ENCODE measurements at places on chromosomes 6 and 20.

DNA sequence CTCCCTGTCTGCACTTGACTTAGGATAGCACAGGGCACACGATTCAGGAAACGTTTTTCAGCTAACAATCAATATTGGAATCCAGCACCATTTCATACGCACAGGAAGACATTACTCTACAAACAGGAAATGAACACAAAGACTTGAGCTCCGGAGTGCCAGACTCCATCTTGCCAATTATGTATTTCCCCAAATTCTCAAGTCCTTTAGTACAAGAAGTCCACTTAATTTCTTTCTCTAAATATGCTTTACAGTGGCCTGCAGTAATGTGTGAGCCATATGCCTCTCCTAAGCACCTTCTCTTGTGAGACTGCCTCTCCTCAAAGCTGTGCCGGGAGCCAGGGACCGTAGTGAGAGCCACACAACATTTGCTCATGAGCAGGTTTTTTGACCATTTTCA, 168.2 kb downstream of the THBS2 start:
- DNase-seq = no peak

GRCh38 chr6:170163405-170164170, 127.3 kb downstream of the DLL1 start:
- no peak for DNase-seq

DNA sequence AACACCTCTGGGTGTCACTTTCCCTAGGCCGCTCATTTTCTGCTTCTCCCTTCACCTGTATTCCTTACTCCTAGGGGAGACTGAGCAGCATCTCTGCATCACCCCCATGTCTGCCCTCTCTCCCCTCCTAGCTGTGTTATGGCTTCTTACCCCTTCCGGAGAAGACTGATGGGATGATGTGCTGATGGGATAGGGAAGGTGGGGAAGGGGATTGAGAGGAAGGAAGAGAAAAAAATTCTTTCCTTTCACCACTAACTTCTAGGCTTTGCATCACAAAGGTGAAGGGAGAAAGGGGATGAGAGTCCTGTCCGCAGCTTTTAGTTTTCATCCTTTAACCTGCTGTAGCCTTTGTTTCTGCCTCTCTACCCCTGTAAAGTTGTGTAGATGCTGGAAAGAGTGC, 26.7 kb downstream of the AKAP7 start:
- no peak for DNase-seq

GRCh38 chr6:124420116-124420840, 542.0 kb upstream of the RNF217 start:
- DNase-seq = no peak

GRCh38 chr6:1868561-1869261, 259.0 kb downstream of the FOXC1 start:
- no peak for DNase-seq

DNA sequence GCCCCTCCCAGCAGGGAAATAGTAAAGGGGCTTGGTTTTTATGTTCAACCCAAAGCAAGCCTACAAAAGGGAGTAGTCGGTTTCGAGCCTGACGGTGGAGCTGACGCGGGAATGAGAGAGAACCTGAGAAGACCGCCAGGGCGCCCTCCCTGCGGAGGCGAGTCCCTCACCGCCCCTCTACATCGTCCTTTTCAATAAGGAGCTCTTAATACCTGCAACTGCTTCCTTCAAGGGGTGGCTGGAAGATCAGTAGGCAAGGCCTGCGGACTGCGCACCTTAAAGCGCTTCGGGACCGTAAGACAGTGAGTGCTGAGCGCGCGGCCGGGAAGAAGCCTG, 709 bp upstream of the ZNF76 start:
- no peak for DNase-seq

DNA sequence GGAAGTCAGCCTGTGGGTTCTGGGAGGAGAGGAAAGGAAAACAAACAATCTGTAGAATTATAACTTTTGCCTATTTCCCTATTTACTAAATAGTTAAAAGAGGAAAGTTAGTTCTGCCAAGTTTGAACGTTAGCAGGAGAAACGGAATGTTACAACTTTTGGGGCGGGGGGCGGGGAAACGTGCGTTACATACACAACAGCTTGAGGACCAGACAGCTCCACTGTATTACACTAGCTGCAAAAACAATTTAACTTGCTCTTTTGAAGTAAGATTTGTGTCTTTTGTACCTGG, 498 bp upstream of the PRDM1 start:
- no peak for DNase-seq

GRCh38 chr20:48019940-48020339, 234.7 kb upstream of the SULF2 start:
- DNase-seq = no peak

DNA sequence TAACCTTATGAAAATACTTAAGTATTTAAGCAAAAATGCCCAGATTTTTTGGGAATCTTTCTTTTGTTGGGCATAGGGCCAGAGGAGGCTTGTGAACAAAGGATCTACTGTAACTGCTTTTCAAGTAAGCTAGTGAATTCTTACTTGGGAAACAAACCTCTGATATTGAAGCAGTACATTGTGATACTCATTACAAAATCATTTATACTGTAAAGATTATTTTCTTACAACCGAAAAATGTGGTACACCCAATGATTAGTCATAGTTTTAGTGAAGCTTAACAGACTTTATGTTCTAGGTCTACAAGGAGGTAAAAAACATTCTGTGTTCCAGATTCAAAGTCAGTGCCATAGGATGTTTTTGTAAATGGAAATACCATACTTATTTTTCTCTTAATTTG, 272.9 kb upstream of the KCNQ5 start:
- DNase-seq = no peak

- peak; percentile 54 for DNase-seq
These were observed 46.8 kb downstream of the PYGB start for GRCh38 chr20:25294459-25295385.

DNA sequence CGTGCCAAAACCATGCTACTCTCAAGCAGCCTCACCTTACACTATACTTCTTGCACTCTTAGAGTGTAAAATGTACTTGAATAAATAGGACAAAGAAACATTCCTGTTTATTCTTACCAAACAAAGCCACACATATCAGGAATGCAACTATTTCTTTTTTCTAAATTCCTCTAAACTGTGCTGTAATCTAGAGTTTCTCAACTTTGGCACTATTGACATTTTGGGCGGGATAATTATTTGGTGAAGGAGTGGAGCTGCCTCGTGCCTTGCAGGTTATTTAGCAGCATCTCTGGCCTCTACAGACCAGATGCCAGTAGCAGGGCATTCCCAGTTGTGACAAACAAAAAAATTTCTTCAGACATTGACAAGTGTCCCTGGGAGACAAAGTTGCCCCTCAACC, 86.9 kb downstream of the PHACTR1 start:
- no peak for DNase-seq

DNA sequence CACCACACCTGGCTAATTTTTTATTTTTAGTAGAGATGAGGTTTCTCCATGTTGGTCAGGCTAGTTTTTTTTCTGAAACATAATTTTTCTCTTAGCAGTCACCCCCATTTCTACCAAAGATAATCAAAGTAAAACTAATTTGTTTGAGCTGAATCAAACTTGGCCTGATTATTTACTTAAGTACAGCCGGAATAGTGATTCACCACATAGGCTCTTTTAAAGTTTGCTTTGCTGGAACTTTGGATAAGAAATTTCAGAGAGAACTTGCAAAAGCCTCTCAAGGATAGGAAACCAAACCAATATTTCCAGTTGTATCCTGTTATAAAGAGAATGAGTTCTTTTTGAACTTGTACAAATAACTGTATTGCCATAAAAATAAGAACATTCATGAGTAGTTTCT, 105.0 kb upstream of the SYNCRIP start:
- no peak for DNase-seq

GRCh38 chr6:149448821-149449453, 35.9 kb downstream of the ZC3H12D start:
- DNase-seq = no peak

DNA sequence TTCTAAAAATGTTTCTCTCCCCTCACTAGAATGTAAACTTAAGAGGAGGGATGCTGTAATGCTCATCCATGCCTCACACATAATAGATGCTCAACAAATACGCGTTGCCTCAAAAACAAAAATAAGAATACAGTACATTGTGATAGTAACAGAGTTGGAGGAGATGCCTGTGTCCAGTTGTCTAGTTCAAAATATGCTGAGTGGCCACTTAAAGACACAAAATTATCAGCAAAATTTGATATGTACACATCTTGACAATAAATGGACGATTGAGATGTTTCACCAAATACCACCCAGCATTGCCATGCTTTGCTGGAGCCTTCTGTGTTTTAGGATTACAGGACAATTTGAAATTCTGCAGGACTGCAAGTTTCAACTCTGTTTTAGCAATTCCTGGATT, 7.6 kb upstream of the EXOC2 start:
- no peak for DNase-seq
